ENCODE measurements at places on chromosomes 7 and 10.

GRCh38 chr10:34126371-34127151 lies 688.5 kb downstream of the PARD3 start:
- DNase-seq = no peak

- DNase-seq = no peak
Observed at GRCh38 chr7:42407021-42407710, 170.2 kb upstream of the GLI3 start.

DNA sequence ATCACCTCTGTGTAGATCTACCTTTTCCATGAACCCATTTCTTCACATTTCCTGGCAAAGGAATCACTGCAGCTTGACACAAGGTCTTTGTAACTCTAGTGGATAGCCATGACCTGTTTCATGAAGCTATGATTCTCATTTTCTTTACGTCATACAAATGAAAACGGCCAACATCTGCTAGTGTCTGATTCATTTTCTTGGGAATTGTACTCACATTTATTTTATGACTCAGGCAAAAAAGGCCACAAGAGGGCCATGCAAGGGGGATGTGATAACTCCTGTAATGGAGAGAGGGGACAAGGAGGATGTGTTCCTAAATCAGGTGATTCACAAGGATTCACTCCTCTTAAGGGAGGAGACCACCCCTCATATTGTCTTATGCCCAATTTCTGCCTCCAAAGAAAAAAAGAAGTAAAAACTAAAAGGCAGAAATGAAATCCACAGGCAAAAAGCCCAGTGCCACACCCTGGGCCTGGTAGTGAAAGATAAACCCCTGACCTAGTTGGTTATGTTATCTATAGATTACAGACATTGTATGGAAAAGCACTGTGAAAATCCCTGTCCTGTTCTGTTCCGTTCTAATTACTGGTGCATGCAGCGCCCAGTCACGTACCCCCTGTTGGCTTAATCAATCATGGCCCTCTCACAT lies 249.9 kb downstream of the IPMK start:
- DNase-seq = no peak

GRCh38 chr10:71746344-71747037 lies 26.8 kb downstream of the VSIR start:
- no peak for DNase-seq

DNA sequence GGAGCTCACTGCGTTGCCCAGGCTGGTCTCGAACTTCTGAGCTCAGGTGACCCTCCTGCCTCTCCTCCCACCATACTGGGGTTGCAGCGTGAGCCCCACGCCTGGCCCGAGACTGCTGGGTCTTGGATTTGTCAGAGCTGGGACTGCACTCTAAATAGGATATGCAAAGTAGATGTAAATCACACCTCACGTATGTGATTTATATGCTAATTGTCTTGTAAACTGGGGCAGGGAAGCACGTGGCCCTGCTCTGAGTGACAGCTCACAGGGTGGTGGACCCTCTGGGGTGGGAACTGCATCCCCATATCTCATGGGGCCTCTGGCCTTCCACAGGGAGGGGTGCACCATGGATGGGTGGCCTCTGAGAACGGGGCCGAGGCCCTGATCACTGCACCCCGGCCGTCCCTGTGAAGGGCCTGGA lies 34.1 kb downstream of the GET4 start:
- no peak for DNase-seq

- no peak for DNase-seq
Observed at GRCh38 chr7:86499986-86500385, 143.7 kb upstream of the GRM3 start.

DNA sequence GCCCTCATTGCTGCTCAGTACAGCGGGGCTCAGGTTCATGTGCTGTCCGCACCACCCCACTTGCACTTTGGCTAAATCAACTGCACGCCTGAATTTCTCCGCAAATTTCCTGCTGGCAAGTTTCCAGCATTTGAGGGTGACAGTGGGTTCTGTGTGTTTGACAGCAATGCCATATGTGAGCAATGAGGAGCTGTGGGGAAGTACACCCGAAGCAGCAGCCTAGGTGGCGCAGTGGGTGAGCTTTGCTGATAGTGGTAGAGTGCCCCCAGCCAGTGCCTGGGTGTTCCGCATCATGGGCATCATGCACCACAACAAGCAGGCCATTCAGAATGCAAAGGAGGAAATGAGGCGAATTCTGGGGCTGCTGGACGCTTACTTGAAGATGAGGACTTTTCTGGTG lies 103.9 kb upstream of the POT1 start:
- DNase-seq = no peak

- DNase-seq = peak; percentile 28
Observed at GRCh38 chr10:72682638-72683037, 9.3 kb upstream of the MCU start.

GRCh38 chr7:84100866-84101265 lies 93.7 kb downstream of the SEMA3A start:
- peak; percentile 32 for DNase-seq

- DNase-seq = no peak
Observed at GRCh38 chr10:110003524-110003885, 4.3 kb upstream of the ADD3 start.

DNA sequence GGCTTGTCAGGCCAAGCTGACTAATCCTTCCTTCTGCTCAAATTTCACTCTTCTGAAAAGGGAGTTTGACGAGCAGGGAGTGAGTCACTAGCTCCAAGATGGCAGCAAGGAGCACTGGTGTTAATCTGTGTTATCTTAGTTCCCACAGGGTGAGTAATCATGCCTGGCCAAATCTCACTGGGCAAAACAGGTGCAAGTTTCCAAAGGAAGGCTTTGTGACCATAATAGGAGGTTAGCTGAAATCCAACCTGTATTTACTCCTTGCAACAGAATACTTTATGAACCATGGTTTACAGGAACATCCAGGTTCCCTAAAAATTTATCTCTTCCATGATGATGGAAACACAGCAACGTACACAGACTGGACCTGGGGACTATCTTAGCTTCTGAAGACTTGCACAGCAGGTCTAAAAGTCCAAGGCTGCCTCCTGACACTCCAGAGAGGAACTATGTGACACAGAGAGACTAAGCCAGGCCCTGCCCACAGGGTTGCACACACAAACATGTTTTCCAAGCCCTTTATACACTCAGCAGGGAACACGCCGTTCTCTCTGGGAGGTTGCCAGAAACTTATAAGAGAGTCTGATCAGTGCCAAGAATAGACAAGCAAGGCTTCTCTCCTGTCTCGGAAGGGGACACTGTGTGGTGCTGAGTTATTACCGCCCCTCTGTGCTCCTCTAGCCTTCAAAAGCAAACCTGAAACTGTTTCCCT lies 46.3 kb downstream of the PDK4 start:
- DNase-seq = peak; percentile 83

- DNase-seq = no peak
Observed at GRCh38 chr10:119522747-119523426, 19.6 kb downstream of the RGS10 start.

All from kidney glomerular epithelial cell (primary cell).